Fibroblast of lung (primary cell): ENCODE measurements at places on chromosomes 2 and 18.
A peak's percentile ranks its signal among the peaks of the same experiment; 100 is the strongest.

GRCh38 chr18:69455125-69455524 lies 54.4 kb downstream of the DOK6 start:
- H3K27ac ChIP-seq, result no peak overlapping the region
- no peak overlapping the region for H3K4me3 ChIP-seq
- H3K27me3 ChIP-seq, result no peaks in the 10 kb centered on the region
- H3K4me1 ChIP-seq, result no peaks in the 10 kb centered on the region
- H3K36me3 ChIP-seq, result no peaks in the 10 kb centered on the region

GRCh38 chr2:225288986-225289385 lies 110.5 kb upstream of the NYAP2 start:
- H3K27me3 ChIP-seq, result no peaks in the 10 kb centered on the region
- no peak for DNase-seq
- H3K36me3 ChIP-seq, result no peaks in the 10 kb centered on the region
- no peak overlapping the region for H3K4me3 ChIP-seq
- H3K4me1 ChIP-seq, result no peaks in the 10 kb centered on the region

DNA sequence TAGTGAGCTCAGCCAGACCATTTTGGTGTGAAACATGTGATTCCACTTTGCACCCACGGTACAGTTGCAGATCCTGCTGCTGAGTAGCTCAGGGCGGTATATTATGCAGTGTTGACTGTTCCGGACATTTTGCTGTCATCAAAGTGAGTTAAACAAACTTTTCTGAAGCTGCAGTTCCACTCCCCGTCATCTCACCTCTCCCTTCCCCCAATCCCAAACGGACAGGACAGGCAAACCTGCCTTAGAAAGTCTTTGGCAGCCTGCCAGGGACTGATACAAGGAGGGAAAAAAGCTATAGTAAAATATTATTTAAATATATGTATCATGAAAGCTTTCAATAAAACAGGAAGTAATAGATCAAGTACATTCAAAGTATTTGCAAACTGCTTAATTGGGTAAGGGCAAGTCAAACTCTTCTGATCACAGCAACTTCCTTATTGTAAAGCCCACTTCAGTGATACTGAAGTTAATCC lies 35.5 kb upstream of the SP5 start:
- no peak overlapping the region for H3K27ac ChIP-seq
- H3K27me3 ChIP-seq, result no peaks in the 10 kb centered on the region
- H3K4me1 ChIP-seq, result no peaks in the 10 kb centered on the region
- DNase-seq, result no peak

DNA sequence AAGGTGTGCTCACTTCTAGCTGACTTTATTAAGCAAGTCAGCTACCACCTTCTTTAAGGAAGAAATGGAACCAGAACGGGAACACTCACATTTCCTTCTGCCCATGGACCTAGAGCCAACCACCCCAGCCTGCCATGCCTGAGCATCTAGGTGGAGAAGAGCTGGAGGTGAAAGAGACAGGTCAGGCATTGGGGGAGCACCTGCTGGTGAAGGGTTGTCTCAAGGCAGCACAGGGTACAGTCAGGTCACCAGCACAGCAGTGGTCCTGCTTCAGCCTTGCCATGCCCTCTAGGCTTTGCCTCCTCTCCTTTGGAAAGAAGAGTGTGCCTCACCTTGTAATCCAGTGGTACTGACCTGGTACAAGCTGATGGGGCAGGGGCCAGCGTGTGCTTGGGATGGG lies 107.9 kb downstream of the KCNF1 start:
- DNase-seq, result no peak
- no peaks in the 10 kb centered on the region for H3K4me1 ChIP-seq
- no peaks in the 10 kb centered on the region for H3K36me3 ChIP-seq
- H3K27ac ChIP-seq, result no peak overlapping the region
- H3K4me3 ChIP-seq, result no peak overlapping the region
- H3K27me3 ChIP-seq, result peaks cover 23% of the 10 kb centered on the region

GRCh38 chr2:9593925-9594324 lies 36.9 kb downstream of the YWHAQ start:
- no peak overlapping the region for H3K27ac ChIP-seq

GRCh38 chr2:105872142-105872728 lies 127.5 kb downstream of the NCK2 start:
- H3K4me3 ChIP-seq, result no peak overlapping the region
- peaks cover 13% of the 10 kb centered on the region for H3K4me1 ChIP-seq
- no peak for DNase-seq
- no peak overlapping the region for H3K27ac ChIP-seq

DNA sequence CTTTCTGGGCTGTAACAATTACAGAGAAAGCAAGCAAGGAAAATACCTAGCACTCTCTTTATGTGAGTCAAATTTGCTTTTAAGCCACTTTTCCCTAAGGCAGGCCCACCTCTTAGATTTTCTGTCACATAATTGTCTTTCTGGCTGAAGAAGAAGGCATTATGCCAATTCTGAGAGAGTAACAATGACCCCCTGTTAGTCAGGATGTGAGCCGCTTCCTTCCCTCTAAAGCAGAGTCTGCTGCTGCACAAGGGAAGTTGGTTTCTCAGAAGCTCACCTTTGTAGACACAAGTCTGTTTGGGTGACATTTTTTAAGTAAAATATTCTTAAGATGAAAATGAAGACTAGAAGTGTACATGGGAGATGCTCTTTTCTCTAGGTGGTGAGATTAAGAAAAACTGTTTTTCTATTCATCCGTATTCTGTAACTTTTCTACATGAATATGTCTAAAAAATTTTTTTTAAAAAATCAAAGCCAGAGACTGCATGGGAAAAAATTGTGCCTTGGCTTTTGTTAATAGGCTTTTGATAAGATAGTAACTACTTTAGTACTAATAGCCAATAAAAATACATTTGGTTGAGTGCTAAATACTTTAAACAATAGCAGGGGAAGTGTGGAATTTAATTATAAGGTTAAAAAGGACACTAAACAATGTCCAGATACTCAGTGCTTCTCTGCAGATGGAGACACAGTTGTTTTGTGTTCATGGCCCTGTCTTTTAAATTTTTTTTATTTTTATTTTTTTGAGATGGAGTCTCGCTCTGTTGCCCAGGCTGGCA lies 33.4 kb upstream of the VPS54 start:
- no peaks in the 10 kb centered on the region for H3K27me3 ChIP-seq
- no peak overlapping the region for H3K27ac ChIP-seq
- DNase-seq, result peak; percentile 3
- no peaks in the 10 kb centered on the region for H3K4me1 ChIP-seq
- H3K36me3 ChIP-seq, result no peaks in the 10 kb centered on the region

DNA sequence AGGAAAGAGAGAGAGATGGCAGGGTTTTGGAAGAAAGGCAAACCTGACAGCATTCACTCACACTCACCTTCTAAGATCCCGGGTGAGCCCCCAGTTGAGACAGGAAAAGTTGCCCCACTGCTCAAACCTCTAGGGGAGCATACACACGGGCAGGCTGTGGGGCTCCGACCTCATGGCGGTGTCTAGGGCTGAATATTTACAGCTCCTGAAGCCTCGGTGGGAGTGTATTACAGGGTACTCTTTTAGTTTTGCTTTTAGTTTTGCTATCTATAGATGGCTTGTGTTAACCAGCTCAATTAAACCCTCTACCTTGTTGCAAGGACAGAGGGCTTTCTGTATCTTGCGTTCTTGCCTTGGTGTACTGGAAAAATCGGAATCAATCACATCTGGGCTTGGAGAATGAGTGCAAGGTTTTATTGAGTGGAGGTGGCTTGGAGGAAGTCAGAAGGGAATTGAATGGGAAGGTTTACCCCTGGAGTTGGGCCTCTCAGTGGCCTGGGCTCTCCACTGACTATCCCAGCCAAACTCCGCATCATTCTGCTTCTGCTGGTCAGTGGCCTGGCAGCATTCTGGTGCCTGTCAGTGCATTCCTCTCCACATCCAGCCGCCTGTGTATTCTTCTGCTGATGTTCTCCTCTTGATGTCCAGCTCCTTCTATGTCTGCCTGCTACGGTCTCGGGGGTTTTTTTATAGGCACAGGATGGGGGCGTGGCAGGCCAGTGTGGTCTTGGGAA lies 10.1 kb upstream of the IFIH1 start:
- no peaks in the 10 kb centered on the region for H3K36me3 ChIP-seq
- H3K4me3 ChIP-seq, result no peak overlapping the region
- no peaks in the 10 kb centered on the region for H3K4me1 ChIP-seq
- DNase-seq, result no peak

DNA sequence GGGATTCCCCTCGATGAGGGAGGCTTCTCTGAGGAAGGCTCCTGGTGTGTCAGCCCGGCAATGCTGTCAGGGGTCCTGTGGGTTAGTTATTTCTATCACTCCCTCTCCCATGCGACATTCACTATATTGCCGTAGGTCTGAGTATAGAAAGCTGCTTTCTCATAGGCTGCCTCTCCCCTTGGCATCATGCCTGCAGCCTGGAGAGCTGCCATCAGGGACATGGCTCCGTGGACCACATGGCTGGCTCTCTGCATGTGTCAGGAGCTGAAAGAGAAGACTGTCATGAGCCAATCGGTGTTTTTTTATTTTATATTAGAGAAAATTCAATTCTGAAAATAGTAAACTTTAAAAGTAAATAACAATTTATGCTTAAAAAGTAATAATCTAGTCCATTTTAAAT lies 198.0 kb downstream of the CDH20 start:
- DNase-seq, result peak; percentile 18
- H3K27me3 ChIP-seq, result no peaks in the 10 kb centered on the region
- H3K4me3 ChIP-seq, result no peak overlapping the region
- no peaks in the 10 kb centered on the region for H3K36me3 ChIP-seq
- H3K4me1 ChIP-seq, result no peaks in the 10 kb centered on the region

GRCh38 chr2:7020059-7020458 lies 102.8 kb downstream of the RNF144A start:
- no peak for DNase-seq
- H3K4me1 ChIP-seq, result no peaks in the 10 kb centered on the region
- no peak overlapping the region for H3K27ac ChIP-seq
- H3K36me3 ChIP-seq, result no peaks in the 10 kb centered on the region
- no peak overlapping the region for H3K4me3 ChIP-seq
- H3K27me3 ChIP-seq, result no peaks in the 10 kb centered on the region

- H3K4me1 ChIP-seq, result no peaks in the 10 kb centered on the region
- no peak overlapping the region for H3K4me3 ChIP-seq
These were observed 92.7 kb downstream of the BCL11A start for GRCh38 chr2:60460577-60461420.

- H3K27ac ChIP-seq, result no peak overlapping the region
- H3K36me3 ChIP-seq, result no peaks in the 10 kb centered on the region
- no peaks in the 10 kb centered on the region for H3K4me1 ChIP-seq
- DNase-seq, result peak; percentile 36
These were observed 15.3 kb downstream of the ETAA1 start for GRCh38 chr2:67412424-67412823.

- no peaks in the 10 kb centered on the region for H3K36me3 ChIP-seq
- no peak overlapping the region for H3K4me3 ChIP-seq
- no peak overlapping the region for H3K27ac ChIP-seq
- DNase-seq, result no peak
- H3K27me3 ChIP-seq, result no peaks in the 10 kb centered on the region
These were observed 25.8 kb upstream of the NAPG start for GRCh38 chr18:10500038-10500437.

DNA sequence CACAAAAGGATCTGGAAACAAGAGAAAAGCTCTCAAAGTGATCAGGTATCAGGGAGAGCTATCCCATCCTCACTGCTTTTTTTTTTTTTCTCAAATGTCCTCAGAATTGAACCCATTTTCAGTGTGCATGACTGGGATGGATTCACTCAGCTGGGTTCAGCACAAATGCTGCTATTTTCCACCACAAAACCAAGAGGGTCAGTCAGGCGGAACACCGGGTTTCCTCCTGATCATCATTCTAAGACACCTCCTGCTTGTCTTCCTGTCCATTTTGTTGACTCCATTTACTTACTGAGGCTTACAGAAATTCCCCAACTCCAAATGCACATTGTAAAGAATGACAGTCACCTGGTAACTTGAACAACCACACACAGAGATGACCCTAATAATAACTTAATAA lies 39.9 kb downstream of the CYRIA start:
- H3K27ac ChIP-seq, result no peak overlapping the region
- H3K27me3 ChIP-seq, result no peaks in the 10 kb centered on the region
- H3K36me3 ChIP-seq, result no peaks in the 10 kb centered on the region
- no peak overlapping the region for H3K4me3 ChIP-seq
- peaks cover 6% of the 10 kb centered on the region for H3K4me1 ChIP-seq

- no peak overlapping the region for H3K27ac ChIP-seq
- no peaks in the 10 kb centered on the region for H3K4me1 ChIP-seq
- H3K4me3 ChIP-seq, result no peak overlapping the region
- no peak for DNase-seq
- no peaks in the 10 kb centered on the region for H3K36me3 ChIP-seq
- H3K27me3 ChIP-seq, result no peaks in the 10 kb centered on the region
These were observed 173.1 kb downstream of the RNF152 start for GRCh38 chr18:61719671-61720070.

GRCh38 chr18:41938445-41938844 lies 16.6 kb upstream of the PIK3C3 start:
- no peaks in the 10 kb centered on the region for H3K36me3 ChIP-seq
- DNase-seq, result peak; percentile 97
- peaks cover 8% of the 10 kb centered on the region for H3K4me1 ChIP-seq
- no peaks in the 10 kb centered on the region for H3K27me3 ChIP-seq
- H3K27ac ChIP-seq, result peak overlapping the region; percentile 46

- H3K4me3 ChIP-seq, result no peak overlapping the region
- no peaks in the 10 kb centered on the region for H3K36me3 ChIP-seq
- H3K27ac ChIP-seq, result no peak overlapping the region
- H3K4me1 ChIP-seq, result peaks cover 4% of the 10 kb centered on the region
- H3K27me3 ChIP-seq, result no peaks in the 10 kb centered on the region
These were observed 27.5 kb upstream of the EPAS1 start for GRCh38 chr2:46269544-46270273.

DNA sequence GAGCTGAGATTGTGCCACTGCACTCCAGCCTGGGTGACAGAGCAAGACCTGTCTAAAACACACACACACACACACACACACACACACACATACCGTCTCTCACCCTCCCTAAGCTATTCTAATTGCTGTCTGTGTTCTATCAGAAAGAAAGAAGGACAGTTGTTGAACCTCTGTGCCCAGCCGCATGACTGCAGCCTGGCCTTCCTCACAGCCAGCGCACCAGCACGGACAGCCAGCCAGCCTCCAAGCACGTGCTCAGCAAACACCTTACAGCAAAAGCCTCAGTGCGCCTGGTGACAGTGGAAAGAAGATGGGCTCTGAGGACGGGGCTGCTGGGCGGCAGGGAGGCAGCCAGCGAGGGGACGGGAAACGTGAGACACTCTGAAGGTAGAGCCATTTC lies 58.0 kb downstream of the ZNF516 start:
- no peak for DNase-seq
- no peak overlapping the region for H3K4me3 ChIP-seq
- no peaks in the 10 kb centered on the region for H3K27me3 ChIP-seq
- H3K27ac ChIP-seq, result no peak overlapping the region

DNA sequence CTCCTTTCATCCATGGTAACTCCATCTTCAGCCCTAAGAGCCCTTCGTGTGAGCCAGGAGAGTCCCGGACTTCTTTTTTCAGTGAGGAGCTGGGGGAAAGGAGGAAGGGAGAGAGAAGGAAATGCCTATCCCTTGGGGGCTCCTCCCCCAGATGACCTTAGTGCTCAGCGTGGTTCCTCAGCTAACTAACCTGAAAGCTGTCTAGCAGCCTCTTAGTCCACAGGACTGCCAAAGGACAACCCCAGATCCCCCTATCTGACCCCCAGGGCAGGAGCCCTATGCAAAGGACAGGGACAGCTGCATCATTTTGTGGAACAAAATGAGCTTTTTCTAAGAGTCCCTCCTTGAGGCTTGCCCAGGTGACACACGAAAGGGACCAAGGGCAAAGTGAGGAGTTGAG lies 7.9 kb downstream of the SPR start:
- DNase-seq, result no peak
- H3K4me3 ChIP-seq, result no peak overlapping the region
- H3K27me3 ChIP-seq, result peaks cover 37% of the 10 kb centered on the region
- no peaks in the 10 kb centered on the region for H3K4me1 ChIP-seq

- no peak overlapping the region for H3K4me3 ChIP-seq
- no peak overlapping the region for H3K27ac ChIP-seq
- no peaks in the 10 kb centered on the region for H3K36me3 ChIP-seq
- DNase-seq, result no peak
- H3K4me1 ChIP-seq, result no peaks in the 10 kb centered on the region
These were observed 39.8 kb downstream of the RHBDD1 start for GRCh38 chr2:226875438-226876225.
